ENCODE measurements at places on chromosomes 7 and 10.

DNA sequence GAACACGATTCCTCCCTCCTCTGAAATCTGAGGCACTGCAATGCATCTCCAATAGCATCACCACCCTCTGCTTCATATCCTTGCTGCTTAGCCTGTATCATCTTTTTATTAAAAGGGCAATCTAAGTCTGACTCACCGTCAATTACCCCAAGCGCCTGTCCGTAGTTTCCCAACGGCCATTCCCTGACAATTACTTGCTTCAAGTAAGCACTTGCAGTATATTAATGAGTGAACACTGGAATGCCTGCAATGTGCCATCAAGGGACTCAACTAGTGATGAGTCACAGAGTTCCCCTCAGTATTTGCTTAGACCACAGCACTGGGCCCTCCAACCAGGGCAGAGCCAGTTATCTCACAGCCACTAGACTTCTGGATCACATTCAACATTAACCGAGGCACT, 19.5 kb upstream of the PPP1R3C start:
- no peak for DNase-seq

DNA sequence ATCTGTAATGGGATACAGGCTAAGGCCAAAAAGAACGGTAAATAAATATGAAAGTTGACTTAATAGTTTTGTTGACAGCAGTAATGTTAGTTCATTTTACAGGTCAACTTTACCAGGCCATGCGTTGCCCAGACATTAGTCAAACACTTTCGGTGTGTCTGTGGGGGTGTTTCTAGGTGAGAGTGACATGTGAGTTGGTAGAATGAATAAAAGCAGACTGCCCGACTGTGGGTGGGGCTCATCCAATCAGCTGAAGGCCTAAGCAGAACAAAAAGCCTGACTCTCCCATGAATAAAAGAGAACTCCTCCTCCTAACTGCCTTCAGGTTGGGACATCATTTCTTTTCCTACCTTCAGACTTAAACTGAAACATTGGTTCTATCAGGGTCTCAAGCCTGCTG, 132.3 kb downstream of the MTPAP start:
- DNase-seq = no peak

GRCh38 chr10:29760138-29760900, 125.5 kb upstream of the SVIL start:
- DNase-seq = no peak

GRCh38 chr7:90119178-90119971, 34.9 kb upstream of the STEAP1 start:
- peak; percentile 45 for DNase-seq

- no peak for DNase-seq
These were observed 70.8 kb upstream of the FGFR2 start for GRCh38 chr10:121669028-121669374.

GRCh38 chr7:43764039-43764761, 5.7 kb downstream of the BLVRA start:
- DNase-seq = peak; percentile 56

DNA sequence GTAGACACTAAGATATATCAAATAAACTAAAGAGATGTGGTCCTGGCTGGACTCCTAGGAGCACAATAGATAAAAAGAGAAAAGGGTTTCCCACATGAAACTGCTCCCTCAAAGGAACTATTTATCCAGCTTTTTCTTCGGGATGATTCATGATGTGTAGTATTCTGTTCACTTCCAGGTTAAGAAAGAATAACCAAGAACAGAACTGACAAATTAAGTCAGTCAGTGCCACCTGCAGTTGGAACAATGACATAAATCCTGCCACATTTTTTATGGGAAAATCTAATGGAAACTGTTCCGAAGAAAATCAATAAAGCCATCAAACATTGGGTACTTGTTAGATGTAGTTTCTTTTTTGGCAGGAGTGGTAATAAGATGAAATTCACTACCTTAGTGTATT, 87.1 kb downstream of the POLR1F start:
- DNase-seq = no peak

- DNase-seq = peak; percentile 35
These were observed 1.1 kb downstream of the TMEM273 start for GRCh38 chr10:49187044-49187484.

DNA sequence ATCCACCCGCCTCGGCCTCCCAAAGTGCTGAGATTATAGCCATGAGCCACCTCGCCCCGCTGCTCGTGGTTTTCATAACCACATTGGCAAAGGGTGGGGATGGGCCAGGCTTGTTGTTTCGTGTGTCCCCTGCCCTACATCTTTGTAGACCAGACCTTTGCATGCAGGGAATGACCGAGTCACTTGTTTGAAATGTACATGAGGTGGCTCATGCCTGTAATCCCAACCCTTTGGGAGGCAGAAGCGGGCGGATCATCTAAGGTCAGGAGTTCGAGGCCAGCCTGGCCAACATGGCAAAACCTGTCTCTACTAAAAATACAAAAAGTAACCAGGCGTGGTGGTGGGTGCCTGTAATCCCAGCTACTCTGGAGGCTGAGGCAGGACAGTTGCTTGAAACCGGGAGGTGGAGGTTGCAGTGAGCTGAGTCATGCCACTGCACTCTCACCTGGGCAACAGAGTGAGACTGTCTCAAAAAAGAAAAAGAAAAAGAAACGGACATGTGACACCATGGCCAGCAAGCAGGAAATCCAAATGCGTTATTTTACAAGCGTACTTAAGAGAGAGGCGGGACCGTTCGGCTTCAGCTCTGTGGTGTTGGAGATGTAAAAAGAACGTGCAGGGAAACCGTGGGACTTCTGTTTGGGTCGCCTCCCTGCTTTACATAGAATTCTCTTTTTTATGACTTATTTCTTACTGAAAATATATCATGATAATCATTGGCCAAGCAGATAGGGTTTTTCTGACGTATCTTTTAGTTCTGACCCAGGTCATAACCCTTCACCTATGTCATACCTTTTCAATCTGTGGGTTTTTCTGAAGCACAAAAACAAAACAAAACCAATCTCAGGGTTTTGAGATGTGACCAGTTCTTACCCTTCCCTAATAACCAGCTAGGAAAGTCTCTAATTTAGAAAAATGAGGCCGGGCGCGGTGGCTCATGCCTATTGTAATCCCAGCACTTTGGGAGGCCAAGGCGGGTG, 45.1 kb downstream of the WIPI2 start:
- no peak for DNase-seq

GRCh38 chr10:100872034-100872791, 40.5 kb upstream of the SLF2 start:
- DNase-seq = no peak

DNA sequence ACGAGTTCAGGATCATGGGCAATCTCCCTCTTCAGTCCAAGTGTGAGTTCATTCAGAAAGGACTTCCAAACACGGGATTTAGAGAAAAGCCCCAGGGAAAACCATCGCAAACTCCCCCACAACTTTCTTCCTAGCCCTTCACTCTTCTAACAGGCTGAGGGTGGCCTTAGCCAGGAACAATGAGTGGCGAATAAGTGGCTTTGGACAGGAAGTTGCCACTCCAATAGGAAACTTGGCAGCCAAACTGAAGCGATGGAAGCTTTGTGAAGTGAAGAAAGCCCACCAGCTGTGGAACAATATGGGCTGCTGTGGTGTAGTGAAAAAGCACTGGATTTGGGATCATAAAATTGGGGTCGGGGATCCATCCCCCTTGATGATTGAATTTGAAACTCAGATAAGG, 193.2 kb downstream of the TEX36 start:
- no peak for DNase-seq

DNA sequence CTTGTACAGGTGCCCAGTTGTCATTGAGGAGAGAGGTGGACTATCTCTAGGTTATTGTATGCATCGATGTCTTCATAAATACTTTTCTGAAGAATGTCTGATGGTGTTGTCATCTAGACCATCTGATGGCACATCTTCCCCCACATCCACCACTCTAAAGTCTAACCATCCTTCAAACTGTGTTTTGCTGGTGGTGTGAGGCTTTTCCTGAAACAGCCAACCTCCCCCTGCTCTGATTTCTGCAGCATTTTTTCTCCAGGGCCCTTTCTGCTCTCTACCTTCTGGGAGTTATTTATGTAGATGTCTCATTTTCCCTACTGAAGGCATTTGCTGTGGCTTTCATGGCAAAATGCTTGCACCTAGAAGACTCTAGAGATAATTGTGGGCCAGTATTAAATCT, 1.5 kb downstream of the PLCE1 start:
- DNase-seq = no peak

- peak; percentile 61 for DNase-seq
These were observed 4.0 kb upstream of the MRPS24 start for GRCh38 chr7:43873300-43873699.

DNA sequence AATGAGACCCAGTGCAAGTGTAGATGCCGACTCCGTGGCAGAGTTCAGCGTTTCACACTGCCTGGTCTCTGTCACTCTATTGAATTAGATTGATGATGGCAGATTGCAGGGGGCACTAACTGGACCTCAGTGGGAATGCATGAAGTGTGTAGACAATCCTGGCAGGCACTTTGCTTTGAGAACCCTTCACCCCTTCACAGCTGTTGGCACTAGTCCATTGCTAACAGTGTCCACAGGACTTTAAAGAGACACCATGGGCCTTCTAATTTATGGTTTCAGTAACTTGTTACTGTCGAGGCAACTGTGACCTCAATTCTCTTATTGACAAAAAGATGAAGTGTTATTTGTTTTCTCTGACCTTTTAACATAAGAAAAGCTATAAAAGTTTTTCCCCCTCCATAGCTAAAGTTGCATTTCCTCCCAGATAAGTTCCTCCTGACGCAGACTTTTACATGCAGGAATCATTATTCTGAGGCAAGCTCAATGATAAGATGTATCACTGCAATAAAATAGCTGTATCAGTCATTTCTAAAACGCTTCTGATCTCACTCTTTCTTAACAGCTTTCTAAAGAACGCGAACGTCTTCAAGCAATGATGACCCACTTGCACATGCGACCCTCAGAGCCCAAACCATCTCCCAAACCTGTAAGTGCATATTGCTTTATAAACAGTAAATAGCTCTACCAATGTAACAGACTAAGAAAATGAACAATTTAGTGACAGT, 238.9 kb downstream of the FOXP2 start:
- no peak for DNase-seq

- DNase-seq = no peak
These were observed 331.5 kb downstream of the DNAJB6 start for GRCh38 chr7:157668221-157668883.

GRCh38 chr7:6416516-6417145, 31.1 kb downstream of the DAGLB start:
- no peak for DNase-seq

DNA sequence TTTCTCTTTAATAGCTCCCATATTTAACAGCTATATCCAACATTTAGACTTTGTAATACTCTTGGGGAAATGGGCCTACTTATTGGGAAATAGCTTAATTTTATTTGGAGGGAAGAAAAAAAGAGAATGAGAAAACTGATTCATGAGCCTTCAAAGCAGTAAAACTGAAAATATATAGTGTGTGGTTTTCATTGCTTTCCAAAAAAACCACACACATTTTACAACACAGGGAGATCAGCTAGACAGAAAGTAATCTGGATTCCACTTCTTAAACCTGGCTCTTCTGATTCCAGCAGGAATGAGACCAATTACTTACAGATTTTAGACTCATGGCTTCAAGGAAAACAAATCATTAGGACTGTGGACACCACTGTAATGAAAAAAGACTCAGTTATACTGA, 48.7 kb downstream of the CH25H start:
- no peak for DNase-seq

DNA sequence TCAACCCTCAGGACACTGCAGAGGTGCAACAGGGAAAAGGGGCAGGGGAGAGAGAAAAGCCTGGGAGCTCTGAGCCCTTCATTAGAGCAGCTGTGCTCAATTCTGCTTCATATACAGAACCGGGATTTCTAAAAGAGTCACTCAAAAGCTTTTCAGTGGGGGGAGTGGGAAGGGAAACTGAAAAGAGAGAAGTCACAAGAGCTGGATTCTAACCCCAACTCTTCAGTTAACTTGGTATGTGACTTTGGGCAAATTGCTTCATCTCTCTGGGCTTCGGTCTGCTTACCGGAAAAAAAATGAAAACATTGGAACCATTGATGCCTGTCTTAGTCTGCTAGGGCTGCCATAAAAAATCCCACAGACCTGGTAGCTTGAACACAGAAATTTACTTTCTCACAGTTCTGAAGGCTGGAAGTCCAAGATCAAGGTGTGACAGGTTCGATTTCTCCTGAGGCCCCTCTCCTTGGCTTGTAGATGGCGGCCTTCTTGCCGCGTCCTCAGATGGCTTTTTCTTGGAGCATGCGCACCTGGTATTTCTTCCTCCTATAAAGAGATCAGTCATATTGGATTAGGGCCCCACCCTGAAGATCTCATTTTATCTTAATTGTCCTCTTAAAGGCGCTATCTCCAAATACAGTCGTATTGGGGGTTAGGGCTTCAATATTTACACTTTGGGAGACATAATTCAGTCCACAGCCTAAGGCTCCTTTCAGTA, 118.3 kb upstream of the KMT2E start:
- no peak for DNase-seq

- no peak for DNase-seq
These were observed 68.4 kb downstream of the CREB3L2 start for GRCh38 chr7:137933270-137934017.

DNA sequence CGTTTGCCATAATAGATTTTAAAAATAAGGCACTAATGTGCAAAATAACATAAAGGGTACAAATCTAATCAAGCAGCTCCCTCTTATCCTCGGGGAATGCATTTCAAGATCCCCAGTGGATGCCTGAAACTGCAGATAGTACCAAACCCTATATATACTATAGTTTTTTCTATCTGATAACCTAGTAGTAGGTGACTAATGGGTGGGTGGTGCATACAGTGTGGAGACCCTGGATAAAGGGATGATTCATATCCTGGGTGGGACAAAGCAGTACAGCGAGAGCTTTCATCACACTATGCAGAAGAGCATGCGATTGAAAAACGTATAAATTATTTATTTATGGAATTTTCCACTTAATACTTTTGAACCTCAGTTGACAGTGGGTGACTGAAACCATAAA, 464.5 kb downstream of the GRID1 start:
- DNase-seq = no peak

DNA sequence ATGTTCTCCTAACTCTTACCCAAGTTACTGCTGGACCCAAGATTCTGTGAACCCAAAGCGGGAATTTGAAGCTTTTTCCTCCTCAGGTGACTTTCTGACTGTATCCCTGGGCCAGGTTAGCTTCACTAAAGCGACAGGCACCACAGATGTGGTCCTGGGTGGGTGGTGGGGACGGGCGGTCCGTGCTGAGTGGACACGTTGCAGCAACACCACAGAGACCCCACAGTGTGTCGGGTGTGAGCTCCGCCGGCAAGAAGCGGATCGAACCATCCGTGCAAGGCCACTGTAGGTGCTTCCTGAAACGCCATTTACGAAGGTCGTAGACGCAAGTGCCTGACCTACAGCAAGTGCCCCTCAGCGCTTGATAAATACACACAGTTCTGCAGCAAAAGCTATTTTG, 325.9 kb downstream of the ADARB2 start:
- DNase-seq = no peak

DNA sequence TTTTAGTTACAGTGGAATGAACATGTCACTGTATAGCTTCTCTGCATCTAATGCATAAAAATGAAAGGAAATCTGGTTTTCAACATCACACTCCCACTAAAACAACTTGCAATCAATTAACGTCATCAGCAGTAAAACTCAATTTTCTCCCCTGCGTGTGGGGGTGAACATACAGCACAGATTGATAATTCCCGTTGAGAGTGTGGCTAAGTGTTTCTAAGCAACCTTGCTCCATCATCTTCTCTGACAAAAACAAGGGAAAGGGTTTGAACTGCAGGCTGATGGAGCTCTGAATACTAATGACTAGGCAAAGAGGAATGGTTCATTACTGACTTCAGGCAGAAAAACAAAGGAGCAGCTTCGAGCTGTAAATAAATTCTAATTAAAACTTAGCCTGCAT, 238.3 kb downstream of the PARD3 start:
- DNase-seq = no peak

GRCh38 chr7:101736084-101736483, 81.3 kb upstream of the CUX1 start:
- DNase-seq = no peak
